ENCODE measurements at places on chromosomes 12 and 14.
A peak's percentile ranks its signal among the peaks of the same experiment; 100 is the strongest.

- DNase-seq = no peak
Observed at GRCh38 chr14:105926373-105927095, 400.2 kb downstream of the TMEM121 start.

DNA sequence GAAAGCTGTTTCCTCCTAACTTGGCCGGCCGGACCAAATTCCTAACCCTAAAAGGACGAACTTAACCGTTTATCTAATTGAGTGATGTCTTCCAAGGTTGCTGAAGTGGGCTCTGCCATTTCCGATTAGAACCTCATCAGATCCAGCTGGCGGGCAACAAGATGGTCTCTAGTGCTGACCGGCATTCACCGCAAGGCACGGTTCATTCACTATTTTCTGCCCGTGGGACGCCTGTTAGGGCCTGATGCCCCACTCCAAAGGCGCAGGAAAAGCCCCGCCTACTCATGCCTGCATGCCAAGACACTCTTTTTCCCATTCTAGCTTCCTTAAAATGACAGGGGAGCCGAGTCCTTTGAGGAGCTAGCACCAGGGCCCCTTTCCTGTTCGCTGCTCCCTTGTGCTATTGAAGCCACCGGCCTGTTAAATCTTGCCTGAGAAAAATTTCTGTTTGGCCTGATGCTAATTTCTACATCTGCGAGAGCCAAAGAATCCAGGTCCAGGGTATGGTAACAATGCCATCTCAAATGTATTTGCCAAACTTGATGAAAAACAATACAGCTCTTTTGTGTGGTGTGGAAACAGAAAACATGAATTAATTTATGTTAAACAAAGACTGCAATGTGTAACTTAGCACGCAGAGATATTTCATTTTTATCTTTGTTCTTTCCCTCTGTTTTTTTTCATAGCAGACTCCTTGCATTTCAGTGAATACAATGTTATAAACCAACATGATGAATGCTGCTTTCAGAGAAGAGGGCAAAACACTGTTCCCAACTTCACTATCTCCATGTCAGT lies 1071.2 kb upstream of the USP15 start:
- DNase-seq = no peak

DNA sequence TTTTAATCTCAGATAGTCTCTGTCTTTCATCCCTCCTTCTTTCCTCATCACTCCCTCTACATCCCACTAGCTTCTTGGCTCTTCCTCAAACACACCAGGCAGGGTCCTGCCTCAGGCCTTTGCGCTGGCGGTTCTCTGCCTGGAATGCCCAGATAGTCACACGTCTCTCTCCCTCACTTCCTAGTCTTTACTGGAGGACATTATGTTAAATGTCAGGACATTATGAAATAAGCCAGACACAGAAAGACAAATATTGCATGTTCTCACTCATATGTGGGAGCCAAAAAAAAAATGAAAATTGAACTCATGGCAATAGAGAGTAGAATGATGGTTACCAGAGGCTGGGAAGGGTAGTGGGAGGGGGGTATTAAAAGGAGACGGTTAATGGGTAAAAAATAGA lies 442.0 kb downstream of the MED13L start:
- no peak for DNase-seq

DNA sequence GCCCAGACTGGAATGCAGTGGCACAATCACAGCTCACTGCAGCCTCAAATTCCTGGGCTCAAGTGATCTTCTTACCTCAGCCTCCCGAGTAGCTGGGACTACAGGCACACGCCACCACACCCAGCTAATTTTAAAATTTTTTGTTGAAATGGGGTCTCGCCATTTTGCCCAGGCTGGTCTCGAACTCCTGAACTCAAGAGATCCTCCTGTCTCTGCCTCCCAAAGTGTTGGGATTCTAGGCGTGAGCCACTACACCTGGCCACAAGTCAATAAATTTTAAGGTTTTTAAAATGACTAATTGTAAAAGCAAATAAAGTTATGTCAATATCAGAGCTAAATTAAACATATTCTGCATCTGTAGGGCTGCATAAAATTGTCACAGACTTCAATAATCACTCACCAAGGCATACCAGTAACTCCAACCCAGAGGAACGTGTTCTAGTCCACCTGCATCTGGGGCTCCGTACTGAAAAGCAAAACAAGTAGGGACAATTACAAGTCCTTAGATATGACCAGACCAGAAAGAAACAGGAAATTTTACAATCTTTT lies 13.9 kb downstream of the GNS start:
- no peak for DNase-seq

DNA sequence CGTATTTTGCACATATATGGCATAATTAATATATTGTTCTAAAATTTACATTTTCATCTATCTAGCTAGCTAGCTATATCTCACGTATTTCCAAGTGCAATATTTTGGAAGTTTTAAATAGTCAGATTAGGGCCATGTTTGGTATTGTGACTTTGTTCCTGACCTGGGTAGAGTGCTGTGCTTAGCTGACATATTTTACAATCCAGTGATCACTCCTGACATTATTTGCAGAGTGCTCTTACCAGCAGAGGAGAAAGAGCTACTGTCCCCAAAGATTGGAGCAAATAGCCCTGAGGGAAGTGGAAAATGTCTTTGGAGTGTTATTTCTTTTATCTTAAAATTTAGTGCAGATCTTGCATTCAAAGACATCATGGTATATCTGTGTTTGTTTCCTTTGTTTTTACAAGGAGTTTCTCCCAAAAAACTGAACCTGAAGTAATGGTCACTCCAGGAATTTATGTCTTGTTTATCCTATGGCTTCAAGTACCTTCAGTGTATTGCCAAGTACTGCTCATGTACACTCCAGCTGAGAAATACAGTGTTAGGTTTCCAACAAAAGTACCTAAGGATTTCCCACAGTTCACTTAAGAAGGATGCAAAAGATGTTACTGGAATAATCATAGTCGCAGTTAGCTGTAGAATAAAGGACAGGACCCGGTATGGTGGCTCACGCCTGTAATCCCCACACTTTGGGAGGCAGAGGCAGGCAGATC lies 49.4 kb upstream of the PSMA6 start:
- DNase-seq = no peak

DNA sequence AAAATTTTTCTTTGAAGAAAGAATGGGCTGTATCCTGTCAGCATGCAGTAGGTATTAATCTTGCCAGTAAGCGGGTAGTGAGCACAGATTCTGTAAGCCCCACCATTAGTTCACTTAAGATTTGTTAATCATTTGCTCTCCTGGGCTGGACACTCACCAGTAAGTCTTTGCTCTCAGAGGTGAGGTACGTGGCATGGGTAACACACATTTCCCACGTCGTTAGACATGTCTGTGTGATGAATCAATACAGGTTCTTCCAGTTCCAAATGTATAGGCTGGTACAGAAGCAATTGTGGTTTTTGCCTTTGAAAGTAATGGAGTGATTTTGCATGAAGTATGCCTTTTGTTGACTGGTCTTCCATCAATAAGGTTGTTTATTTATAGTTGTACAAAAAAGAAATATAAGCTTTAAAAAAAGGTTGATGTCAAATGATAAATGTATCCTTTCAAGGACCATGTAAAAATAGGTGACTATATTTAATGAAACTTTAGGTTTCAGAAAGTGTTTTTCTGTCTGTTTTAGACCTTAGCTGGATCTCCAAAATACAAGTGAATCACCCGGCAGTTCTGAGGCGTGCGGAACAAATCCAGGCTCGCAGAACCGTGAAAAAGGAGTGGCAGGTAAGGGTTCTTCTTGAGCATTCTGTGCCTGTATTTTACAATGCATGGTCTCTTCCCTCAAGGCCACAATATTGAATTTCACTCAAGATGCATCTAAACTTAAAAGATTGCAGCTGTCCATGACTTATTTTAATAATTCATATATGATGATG lies 45.5 kb downstream of the DERA start:
- DNase-seq = no peak

DNA sequence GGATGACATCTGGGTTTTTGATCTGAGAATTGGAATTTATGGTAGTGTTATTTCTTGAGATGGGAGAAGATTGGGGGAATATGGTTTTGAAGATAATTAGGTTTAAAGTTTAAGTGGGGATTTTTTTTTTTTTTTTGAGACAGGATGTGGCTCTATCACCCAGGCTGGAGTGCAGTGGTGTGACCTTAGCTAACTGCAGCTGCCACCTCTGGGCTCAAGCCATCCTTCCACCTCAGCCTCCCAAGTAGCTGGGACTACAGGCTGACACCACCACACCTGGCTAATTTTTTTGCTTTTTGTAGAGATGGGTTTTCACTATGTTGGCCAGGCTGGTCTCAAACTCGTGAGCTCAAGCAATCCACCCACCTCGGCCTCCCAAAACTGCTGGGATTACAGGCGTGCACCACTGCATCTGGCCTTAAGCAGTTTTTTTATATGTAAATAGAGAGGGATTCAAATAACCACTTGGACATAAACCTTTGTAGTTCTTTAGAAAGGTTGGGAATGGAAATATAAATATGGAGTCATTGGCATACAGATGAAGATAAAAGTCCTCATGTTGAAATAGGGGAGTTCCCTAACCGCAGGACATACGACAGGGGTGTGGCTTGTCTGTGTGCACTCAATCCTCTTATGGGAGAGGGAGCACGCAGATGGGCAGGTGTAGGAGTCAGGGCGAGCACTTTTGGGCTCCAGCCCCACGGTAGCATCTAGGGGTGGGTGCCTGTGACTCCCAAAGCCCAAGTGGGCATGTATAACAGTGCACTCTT lies 4.7 kb downstream of the LIN52 start:
- peak; percentile 10 for DNase-seq

- no peak for DNase-seq
Observed at GRCh38 chr14:32826404-32827082, 112.1 kb upstream of the NPAS3 start.

- DNase-seq = no peak
Observed at GRCh38 chr14:39666386-39666785, 234.2 kb upstream of the FBXO33 start.

GRCh38 chr14:79044894-79045624 lies 874.9 kb downstream of the NRXN3 start:
- no peak for DNase-seq

DNA sequence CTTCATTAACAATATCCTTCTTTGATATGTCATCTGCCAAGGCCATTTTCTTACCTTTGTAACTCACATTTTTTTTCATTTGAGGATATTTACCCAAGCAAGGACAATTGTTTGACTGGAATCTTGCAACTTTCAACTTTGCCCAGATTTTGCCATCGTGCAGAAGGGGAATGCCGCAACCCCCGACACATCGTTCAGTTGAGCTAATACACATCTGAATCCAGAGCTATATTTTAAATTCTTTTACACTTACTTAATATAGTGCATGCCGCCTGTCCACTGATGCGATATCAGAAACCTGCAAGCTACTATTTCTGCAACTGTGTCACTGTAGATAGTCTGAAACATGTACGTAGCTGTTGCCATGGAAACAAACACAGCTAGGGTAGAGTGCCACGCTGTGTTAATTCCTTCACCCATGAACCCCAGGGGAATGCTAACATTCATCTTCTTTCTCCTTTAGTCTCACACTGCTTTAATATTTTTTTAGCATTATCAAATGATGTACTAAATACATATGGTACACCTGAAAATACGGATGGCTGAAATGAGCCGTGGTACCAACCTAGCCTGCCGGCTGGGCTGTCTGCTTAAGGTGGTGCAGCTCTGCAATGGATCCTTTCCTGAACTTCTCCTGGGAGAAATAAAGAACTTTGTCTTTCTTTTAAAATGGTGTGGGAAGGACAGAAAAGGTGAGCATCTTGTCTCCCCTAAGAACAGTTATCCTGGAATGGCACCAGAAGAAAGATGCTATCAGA lies 77.0 kb upstream of the FOXN3 start:
- no peak for DNase-seq

- DNase-seq = no peak
Observed at GRCh38 chr12:88362439-88362838, 217.8 kb downstream of the KITLG start.

GRCh38 chr14:104093366-104094055 lies 8.0 kb downstream of the ASPG start:
- no peak for DNase-seq

All from HL-60 (cell line).